ENCODE measurements at places on chromosomes 4 and X. TPM values are rescaled to one million over a fixed set of nuclear protein-coding genes. Genes with fewer than 3 reads are reported as not detected.

DNA sequence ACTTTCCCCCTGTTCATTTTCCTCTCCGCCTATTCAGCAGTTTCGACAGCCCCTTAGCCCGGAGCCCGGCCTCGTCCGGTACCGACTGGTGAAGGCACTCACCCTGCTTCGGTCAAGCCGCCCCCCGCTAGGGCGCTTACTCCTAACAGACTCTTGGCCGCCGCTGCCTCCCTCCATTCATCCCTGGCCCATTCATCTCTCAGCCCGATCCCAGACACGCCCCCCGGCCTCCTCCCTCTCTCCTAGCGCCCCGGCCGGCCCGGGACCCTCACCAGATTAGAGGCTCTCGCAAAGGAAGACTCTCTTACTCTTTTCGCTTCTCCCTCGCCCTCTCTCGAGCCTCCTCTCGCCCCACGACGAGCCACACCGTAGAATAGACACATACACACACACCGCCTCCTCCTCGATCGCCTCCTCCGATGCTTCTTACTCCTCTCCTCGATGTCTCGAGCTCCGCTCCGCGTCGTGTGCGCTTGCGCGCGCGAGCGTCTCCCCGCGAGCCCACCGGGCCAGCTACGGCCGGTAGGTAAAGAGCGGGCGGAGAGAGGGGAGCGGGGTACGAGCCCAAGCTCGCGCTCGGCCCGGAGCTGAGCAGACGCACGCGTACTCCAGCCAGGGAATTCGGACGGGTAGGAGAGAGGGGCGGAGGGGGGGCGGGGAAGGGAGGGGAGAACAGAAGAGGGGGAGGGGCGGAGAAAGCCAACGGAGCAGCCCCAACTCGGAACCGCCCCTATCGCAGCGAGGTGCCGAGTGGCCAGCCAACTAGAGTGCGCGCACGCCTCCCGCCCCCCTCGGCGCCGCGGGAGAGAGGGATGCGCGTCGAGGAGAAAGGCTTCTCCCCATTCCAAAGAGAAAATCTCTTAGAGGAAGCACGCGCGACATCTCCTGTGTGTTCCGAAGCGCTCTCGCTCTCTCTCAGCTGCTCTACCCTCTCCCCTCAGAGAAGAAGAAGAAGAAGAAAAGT lies at the start of gene WNK3:
Gene WNK3, minus strand, starts transcription at position 633 of the 964 bp plus-strand sequence.
- H3K27me3 ChIP-seq: no peaks in the 10 kb centered on the region
- no peak within 1 kb of the TSS for H3K27ac ChIP-seq
- DNase-seq: peak; percentile 46
- peak within 1 kb of the TSS; percentile 50 for H3K4me3 ChIP-seq
- H3K36me3 ChIP-seq: no peaks in the 10 kb centered on the region

- H3K4me1 ChIP-seq: no peaks in the 10 kb centered on the region
- peak overlapping the region; percentile 58 for H3K27ac ChIP-seq
- peak; percentile 72 for DNase-seq
- H3K4me3 ChIP-seq: no peak overlapping the region
Measured at GRCh38 chrX:12984603-12985319, 9.9 kb downstream of the TMSB4X start.

CENPI gene
- 2.7 TPM for total RNA-seq

DNA sequence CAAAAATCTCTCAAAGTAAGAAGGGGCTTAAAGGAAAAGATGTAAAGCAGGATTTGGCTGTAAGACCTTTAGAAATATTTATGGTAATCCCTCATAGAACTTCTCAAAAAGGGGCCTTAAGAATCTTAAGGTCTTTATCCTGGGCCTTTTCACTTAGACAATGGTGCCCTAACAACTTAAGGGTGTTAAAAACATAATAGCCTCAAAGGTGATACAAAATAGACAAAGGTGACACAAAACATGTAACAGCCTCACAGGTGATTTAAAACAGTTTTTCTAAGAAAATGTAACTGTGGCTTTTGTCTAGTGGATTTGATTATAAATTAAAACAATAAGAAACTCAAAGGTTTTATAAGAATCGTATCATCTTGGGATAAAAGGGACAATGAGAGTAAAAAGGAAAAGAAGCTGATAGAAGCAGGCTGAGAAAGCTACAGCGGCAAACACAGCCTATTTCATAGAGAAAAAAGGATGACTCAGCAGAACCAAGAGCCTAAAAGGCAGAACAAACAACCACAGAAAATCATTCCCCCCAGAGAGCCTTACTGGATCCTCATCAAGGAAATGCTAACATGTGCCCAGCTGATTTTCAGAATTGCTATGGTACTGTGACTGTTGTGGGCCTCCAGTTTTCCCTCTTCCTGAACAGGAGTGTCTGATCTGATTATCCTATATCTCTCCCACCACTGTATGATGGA lies 164.3 kb downstream of the STPG2 start:
- H3K4me3 ChIP-seq: no peak overlapping the region
- H3K27ac ChIP-seq: no peak overlapping the region
- no peaks in the 10 kb centered on the region for H3K27me3 ChIP-seq
- H3K36me3 ChIP-seq: no peaks in the 10 kb centered on the region
- no peak for DNase-seq

DNAAF6 gene
- total RNA-seq: not detected

- H3K4me3 ChIP-seq: no peak overlapping the region
- no peak overlapping the region for H3K27ac ChIP-seq
- H3K4me1 ChIP-seq: no peaks in the 10 kb centered on the region
- no peaks in the 10 kb centered on the region for H3K36me3 ChIP-seq
- DNase-seq: no peak
Measured at GRCh38 chrX:121635141-121635540, 587.7 kb downstream of the GLUD2 start.

DNA sequence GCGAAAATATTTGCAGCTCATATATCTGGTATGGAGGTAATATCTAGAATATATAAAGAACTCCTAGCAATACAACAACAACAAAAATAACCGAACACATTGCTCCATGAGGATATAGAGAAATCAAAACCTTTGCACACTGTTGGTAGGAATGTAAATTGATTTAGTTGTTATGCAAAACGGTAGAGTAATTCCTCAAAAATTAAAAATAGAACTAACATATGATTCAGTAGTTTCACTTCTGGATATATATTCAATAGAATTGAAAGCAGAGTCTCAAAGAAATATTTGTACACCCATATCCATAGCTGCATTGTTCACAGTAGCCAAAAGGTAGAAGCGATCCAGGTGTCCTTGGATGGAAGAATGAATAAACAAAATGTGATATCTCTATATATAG lies 203.0 kb upstream of the CNKSR2 start:
- H3K27ac ChIP-seq: no peak overlapping the region
- no peak for DNase-seq
- no peak overlapping the region for H3K4me3 ChIP-seq

PGRMC1 gene
- total RNA-seq: 120 TPM

MAGEB10 gene
- total RNA-seq: not detected

DNA sequence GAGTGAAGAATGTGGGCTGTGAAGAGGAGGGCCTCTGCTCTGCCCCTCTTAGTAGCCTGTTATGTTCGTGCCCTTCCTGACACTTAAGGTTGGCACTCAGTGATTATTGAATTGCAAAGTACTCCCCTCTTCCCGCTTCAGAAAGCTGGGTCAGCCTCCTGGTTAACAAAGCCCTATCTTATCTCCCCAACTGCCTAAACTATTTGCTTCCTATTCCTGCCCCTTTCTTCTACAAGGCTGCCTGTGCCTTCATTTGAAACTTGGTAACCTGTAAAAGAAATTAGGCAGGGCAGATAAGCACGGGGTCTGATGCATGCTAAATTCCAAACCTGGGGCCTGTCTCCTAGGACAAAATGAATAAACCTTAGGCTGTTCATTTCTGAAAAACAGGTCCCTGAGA lies 23.1 kb upstream of the TMEM150C start:
- H3K4me1 ChIP-seq: no peaks in the 10 kb centered on the region
- no peak overlapping the region for H3K4me3 ChIP-seq
- no peaks in the 10 kb centered on the region for H3K27me3 ChIP-seq
- H3K36me3 ChIP-seq: no peaks in the 10 kb centered on the region

RAB33B gene
- total RNA-seq: 8.3 TPM

AKAP14 gene
- not detected for total RNA-seq

DNA sequence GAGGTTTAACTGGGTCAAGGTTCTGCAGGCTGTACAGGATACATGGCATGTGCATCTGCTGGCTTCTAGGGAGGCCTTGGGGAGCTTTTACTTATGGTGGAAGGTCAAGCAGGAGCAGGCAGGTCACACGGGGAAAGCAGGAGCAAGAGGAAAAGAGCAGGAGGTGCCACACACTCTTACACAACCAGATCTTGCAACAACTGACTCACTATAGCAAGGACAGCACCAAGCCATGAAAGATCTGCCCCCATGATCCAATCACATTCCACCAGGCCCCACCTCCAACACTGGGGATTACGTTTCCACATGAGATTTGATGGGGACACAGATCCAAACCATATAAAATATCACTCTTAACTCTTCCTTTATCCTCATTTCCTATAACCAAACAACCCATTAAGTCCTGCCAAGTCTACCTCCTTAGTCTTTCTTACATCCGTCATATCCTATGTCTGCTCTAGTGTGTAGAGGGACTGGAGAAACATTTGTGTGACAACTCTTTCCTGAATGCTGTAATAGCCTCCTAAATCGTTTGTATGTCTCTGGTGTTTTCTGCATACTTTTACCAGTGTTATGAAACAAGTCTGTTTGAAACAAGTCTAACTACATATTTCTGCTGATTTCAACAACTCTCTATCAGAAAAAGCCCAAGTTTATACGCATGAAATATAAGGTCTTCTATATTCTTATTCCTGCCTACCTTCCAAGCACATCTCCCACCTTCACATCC lies 8.3 kb upstream of the RAP2C start:
- H3K36me3 ChIP-seq: no peaks in the 10 kb centered on the region
- no peaks in the 10 kb centered on the region for H3K4me1 ChIP-seq
- H3K27me3 ChIP-seq: no peaks in the 10 kb centered on the region
- H3K4me3 ChIP-seq: no peak overlapping the region
- no peak for DNase-seq

GRCh38 chr4:10173754-10174749 lies 57.5 kb upstream of the WDR1 start:
- DNase-seq: no peak
- H3K27ac ChIP-seq: no peak overlapping the region
- no peaks in the 10 kb centered on the region for H3K27me3 ChIP-seq
